ENCODE measurements at places on chromosomes 5 and 9.
A peak's percentile ranks its signal among the peaks of the same experiment; 100 is the strongest.

DNA sequence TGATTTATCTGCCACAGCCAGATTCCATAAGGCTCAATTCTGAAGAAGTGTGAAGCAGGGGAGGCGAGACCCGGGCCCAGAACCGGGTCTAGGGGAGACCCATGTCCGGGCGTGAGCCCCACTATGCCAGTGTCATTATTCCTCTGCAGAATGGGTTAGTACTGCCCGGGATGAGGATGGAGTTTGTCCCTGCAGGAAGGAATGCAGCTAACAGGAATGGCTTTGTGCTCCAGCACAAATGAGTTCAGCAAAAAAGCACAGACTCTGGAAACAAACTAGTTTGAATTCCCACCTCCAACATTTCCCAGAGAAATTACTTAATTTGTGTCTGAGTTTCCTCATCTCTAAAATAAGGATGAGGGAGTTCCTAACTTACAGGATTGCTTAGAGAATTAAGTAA lies 202.9 kb downstream of the SYK start:
- DNase-seq, result no peak

- no peak for DNase-seq
Observed at GRCh38 chr5:122967085-122967484, 69.4 kb downstream of the PPIC start.

DNA sequence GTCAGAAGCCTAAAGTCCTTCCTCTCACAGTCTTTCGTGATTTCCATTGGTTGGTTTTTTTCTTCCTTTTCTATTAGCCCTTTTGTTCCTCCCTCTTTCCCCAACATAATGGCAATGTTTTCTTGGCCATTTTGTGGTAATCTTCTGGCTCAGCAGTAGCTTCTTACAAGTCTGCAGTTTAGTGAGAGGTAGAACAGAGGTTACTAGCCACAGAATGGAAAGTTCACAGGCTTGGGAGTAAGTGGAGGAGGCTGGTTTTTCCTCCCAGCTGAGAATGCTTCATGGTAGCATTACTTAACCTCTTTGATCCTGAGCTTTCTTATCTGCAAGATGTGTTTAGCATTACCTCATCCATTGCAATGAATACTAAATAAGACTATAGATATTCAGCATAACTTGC lies 346.9 kb downstream of the NFIB start:
- DNase-seq, result no peak

DNA sequence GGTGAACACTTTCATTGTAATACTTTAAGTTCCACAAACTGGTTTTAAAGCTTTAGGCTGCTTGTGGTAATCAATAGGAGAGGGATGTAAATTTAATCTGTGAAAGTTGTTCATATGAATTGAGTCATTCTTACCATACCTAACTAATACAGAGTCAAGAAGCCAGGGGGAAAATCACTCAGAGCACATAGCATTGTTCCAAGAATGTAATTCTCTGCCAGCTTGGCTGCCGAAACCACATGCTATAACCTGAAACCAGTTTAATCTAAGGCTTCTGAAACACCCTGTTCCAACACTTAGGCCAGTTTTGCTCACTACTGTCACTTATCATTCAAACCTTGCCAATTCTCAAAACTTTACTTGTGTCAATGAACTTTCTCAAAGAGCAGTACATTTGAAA lies 528.8 kb upstream of the GRAMD2B start:
- no peak for DNase-seq

- no peak for DNase-seq
Observed at GRCh38 chr9:114820776-114821501, 15.1 kb upstream of the TNFSF15 start.

GRCh38 chr5:85441156-85441555 lies 1056.5 kb upstream of the EDIL3 start:
- no peak for DNase-seq

DNA sequence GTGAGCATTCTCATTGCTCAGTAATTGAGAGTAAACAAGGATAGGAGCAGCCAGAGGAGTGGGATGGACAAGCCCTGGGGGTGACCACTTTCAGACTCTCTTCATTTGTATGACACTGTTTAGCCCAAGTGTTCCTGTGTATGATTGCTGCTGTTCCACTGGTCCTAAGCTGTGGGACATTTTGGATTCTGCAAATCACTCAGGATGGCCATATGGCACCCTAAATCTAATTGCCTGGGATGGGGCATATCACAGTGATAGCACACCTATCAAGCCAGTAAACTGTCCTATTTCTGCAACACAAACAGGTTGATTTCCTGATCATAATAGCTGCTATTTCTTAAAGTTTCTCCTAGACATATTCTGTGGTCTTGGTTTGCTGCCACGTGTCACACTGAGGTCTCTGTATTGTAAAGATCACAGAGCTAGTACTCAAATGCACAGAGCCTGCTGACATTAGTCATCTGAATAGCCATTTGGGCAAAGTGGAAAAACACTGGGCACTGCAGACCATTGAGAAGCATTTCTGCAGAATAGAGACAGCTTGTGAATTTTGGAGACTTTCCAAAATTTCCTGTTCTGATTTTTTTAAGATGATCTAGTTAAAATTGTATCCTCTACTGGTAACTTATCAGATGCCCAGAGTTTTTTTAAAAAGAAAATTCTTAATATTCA lies 320.2 kb downstream of the RFX3 start:
- DNase-seq, result no peak

DNA sequence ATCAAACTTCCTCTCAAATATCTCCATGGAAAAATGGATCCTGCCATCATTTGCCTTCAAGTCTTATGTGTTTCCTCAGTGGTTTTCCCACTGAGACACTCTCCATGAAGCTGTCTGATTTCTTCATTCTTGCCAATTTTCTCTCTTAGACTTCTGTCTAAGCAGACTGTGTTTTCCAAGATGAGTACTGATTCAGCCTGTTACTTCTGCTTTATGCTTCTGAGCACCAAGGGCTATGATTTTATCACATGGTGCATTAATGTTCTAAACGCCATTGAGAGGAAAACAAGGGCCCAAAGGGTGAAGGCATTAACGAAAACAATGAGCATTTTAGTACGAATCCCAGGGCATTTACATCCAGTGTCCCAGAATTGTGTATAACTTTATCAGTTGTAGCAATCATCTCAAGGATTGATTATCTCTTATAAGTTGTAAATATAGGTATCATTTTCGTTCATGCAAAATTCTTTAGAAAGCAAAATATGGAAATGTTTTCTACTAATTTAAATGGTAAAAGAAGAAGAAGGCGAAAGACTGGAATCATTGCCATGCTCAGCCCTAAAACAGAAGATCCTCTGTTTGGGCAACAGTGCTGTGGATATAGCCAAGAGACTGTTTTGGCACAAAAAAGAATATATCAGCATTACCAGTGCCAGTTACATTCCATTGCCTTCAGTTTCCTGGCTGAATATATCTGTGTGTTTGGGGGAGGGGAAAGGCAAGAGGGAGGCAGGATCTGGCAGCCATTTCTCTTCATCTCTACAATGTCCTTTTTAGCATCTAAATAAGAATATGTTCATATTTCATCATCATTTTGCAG lies 537.6 kb downstream of the ANXA1 start:
- DNase-seq, result no peak

DNA sequence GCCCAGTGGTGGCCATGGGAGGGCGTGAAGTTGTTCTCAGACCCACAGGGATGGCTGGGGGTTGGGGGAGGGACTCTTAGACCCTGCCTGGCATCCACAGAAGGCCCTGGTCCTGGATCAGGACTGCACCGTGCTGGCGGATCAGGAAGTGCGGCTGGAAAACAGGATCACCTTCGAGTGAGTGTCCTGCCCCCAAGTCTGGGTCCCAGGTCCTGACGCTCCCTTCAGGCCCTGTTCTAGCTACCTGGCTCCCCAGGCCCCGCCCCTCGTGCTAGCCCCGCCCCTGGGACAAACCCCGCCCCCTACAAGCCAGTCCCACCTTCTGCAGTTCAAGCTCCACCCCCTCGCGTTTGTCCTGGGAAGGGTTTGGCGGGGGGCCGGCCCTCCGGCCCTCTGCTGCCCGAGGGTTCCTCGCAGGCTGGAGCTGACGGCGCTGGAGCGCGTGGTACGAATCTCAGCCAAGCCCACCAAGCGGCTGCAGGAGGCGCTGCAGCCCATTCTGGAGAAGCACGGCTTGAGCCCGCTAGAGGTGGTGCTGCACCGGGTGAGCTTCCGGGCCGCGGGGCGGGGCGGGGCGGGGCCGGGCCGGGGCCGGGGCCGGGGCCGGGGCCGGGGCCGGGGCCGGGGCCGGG lies 12.9 kb downstream of the RGS14 start:
- DNase-seq, result peak; percentile 29

- DNase-seq, result no peak
Observed at GRCh38 chr5:142326480-142326938, 1.7 kb upstream of the SPRY4 start.
